Skin of body (tissue), 3 donors: ENCODE measurements at places on chromosomes 2 and 18. TPM values are rescaled to one million over a fixed set of nuclear protein-coding genes. Genes with fewer than 3 reads are reported as not detected.

DNA sequence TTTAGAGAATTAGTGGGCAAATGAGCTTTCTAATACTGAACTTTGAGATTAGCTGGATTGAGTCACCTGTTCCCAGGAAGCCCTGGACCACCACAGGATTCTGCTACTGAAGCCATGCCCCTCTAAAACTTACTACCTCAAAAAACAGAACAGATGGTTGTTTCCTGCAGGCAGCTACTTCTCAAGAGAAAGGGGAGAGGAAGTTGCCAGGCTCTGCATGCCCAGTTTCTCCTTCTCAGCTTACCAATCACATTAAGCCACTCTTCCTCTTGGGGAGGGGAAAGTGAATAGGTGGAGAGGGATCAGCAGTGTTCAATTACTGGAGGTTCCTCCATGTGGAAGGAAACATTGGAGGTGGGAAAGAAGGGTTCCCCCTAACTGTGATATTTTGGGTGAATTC is 24.9 kb upstream of the C1GALT1C1L start:
- no peak for DNase-seq

GRCh38 chr2:169464882-169465281 is 14.4 kb upstream of the BBS5 start:
- no peak for DNase-seq

GRCh38 chr18:63514888-63515678 is 27.1 kb upstream of the SERPINB12 start:
- DNase-seq: no peak

- DNase-seq: no peak
These were observed 87.2 kb upstream of the ZEB2 start for GRCh38 chr2:144607099-144607498.

Gene OTOS
- total RNA-seq: not detected

Gene IL1B
- total RNA-seq: 2.4 TPM

Gene FOXI3
- total RNA-seq: 3.7 TPM

GRCh38 chr2:38565333-38565732 is 37.4 kb downstream of the HNRNPLL start:
- no peak for DNase-seq

Gene C2orf66
- 0.69 TPM for total RNA-seq

Gene FOXD4L1
- total RNA-seq: not detected

DNA sequence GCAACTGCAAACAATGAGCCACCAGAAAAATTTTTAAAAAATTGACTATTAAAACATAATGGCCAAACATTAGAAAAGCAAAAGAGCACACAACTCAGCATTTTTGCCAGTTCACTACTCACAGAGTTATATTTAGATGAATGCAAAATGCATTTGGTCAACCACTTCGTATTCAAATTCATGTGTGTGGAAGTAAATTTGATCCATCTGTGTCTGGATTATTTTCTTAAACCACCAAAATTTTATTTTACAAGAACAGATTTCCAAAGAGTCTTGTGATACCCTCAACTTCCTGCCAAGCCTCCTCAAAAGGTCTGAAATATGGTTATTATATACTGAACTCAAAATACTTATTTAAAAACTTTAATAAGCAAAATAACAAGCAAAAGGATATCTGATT is 57.4 kb downstream of the PPP1R1C start:
- no peak for DNase-seq

Gene KRTCAP3
- 2.5 TPM for total RNA-seq

- DNase-seq: no peak
These were observed 871.9 kb downstream of the TSN start for GRCh38 chr2:122627388-122627787.

DNA sequence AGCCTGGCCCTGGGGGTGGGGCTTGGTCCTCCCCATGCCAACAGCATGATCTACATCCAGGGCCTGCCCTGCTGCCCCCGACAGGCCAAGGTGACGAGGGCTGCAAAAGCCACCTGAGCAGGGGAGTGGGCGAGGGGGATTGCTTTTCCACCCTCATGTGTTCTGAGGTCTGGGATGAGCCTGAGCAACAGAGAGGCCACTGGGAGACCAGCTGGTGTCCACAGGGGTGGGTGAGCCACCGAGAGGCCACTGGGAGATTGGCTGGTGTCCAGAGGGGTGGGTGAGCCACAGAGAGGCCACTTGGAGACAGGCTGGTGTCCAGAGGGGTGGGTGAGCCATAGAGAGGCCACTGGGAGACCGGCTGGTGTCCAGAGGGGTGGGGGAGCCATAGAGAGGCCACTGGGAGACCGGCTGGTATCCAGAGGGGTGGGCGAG is 147.4 kb upstream of the GPC1 start:
- no peak for DNase-seq

GRCh38 chr2:55864351-55865084 is 59.1 kb downstream of the EFEMP1 start:
- no peak for DNase-seq

GRCh38 chr2:240604291-240604938 is 17.9 kb downstream of the CAPN10 start:
- DNase-seq: no peak

DNA sequence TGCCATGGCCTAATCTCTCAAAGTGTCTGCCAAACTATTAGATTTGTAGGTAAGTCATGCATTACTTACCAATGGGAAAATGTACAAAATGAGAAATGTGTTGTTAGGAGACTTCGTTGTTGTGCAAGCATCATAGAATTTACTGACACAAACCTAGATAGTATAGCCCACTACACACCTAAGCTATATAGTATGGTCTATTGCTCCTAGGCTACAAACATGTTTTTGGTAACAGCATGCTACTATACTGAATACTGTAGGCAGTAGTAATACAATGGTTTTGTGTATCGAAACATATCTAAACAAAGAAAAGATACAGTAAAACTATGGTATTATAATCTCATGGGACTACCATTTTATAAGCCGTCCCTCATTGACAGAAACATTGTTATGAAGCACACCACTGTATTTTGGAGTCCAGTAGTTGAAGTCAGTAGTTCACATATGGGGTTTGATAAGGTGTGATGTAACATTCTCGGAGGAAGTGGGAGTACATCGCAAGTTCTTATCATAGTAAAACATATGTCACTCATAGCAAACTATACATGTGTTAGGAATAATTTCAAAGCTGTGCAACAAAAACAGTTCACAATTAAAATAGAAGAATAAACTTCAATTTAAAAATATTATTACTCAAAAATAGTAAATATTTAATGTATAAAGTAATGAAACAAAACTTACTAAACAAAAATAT is 12.0 kb upstream of the GTF2A1L start:
- DNase-seq: no peak
